ENCODE measurements at places on chromosomes 12 and 14. TPM values are rescaled to one million over a fixed set of nuclear protein-coding genes. Genes with fewer than 3 reads are reported as not detected.
A peak's percentile ranks its signal among the peaks of the same experiment; 100 is the strongest.

Gene CCDC60
- not detected for total RNA-seq

GRCh38 chr14:102717276-102717675 lies 60.0 kb upstream of the TRAF3 start:
- no peak overlapping the region for H3K4me3 ChIP-seq
- peaks cover 74% of the 10 kb centered on the region for H3K36me3 ChIP-seq
- no peak overlapping the region for H3K27ac ChIP-seq
- H3K4me1 ChIP-seq, result no peaks in the 10 kb centered on the region
- no peaks in the 10 kb centered on the region for H3K27me3 ChIP-seq
- DNase-seq, result no peak

DNA sequence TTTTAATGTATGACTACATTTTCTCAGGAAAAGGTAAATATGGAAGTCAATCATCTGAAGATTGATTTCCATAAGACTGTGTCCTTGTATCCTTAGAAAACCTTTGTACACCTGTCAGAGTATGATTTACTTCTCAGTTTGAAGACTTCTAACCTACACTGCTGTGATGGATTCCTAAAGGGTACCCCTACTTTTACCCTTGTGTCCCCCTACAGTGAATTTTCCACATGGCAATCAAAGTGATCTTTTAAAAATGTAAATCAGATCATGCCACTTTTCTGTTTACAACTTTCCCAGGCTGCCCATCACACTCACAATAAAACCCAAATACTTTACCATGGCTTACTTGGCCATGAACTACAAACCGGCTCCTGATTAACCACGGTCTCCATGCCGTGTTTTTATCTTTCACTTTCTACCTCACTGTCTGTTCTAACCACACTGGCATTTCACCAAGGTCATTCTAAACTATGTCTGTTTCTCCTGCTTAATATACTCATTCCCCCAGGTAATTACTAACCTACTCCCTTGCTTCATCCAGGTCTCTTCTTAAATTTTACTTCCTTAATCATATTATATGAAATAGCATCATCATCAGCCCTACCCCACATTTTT lies 8.1 kb downstream of the DNAI7 start:
- no peaks in the 10 kb centered on the region for H3K27me3 ChIP-seq
- no peak overlapping the region for H3K4me3 ChIP-seq
- H3K36me3 ChIP-seq, result no peaks in the 10 kb centered on the region
- H3K4me1 ChIP-seq, result no peaks in the 10 kb centered on the region
- DNase-seq, result no peak
- H3K27ac ChIP-seq, result no peak overlapping the region

Gene ACOT6
- total RNA-seq, result not detected

- no peak overlapping the region for H3K27ac ChIP-seq
- no peak overlapping the region for H3K4me3 ChIP-seq
- no peaks in the 10 kb centered on the region for H3K27me3 ChIP-seq
- no peak for DNase-seq
- H3K4me1 ChIP-seq, result peaks cover 5% of the 10 kb centered on the region
Measured at GRCh38 chr12:82174936-82175335, 183.3 kb downstream of the CCDC59 start.

- H3K4me3 ChIP-seq, result peak overlapping the region; percentile 18
- no peaks in the 10 kb centered on the region for H3K36me3 ChIP-seq
- H3K27ac ChIP-seq, result no peak overlapping the region
- H3K4me1 ChIP-seq, result no peaks in the 10 kb centered on the region
- H3K27me3 ChIP-seq, result no peaks in the 10 kb centered on the region
Measured at GRCh38 chr14:67729072-67729885, 27.6 kb downstream of the RDH12 start.

Gene RFX4
- total RNA-seq, result 0.57 TPM

Gene IFT43
- 21.2 TPM for total RNA-seq

GRCh38 chr14:45553981-45554380 lies 301.0 kb upstream of the MIS18BP1 start:
- 0 out of 2 replicates have a peak, but pooled peaks cover 2% of the 10 kb centered on the region for H3K4me1 ChIP-seq
- no peak for DNase-seq
- H3K27ac ChIP-seq, result no peak overlapping the region
- no peaks in the 10 kb centered on the region for H3K27me3 ChIP-seq
- H3K36me3 ChIP-seq, result no peaks in the 10 kb centered on the region

GRCh38 chr14:99034711-99035171 lies 237.3 kb downstream of the BCL11B start:
- no peaks in the 10 kb centered on the region for H3K27me3 ChIP-seq
- H3K4me3 ChIP-seq, result no peak overlapping the region
- no peaks in the 10 kb centered on the region for H3K36me3 ChIP-seq
- H3K27ac ChIP-seq, result no peak overlapping the region
- DNase-seq, result peak; percentile 65

Gene UNC119B
- total RNA-seq, result 53.5 TPM

- no peaks in the 10 kb centered on the region for H3K4me1 ChIP-seq
- peaks cover 29% of the 10 kb centered on the region for H3K36me3 ChIP-seq
- no peak overlapping the region for H3K27ac ChIP-seq
- H3K4me3 ChIP-seq, result peak overlapping the region; percentile 95
Measured at GRCh38 chr14:24113379-24113800, 1.2 kb upstream of the DCAF11 start.

Gene HOXC12
- total RNA-seq, result not detected

DNA sequence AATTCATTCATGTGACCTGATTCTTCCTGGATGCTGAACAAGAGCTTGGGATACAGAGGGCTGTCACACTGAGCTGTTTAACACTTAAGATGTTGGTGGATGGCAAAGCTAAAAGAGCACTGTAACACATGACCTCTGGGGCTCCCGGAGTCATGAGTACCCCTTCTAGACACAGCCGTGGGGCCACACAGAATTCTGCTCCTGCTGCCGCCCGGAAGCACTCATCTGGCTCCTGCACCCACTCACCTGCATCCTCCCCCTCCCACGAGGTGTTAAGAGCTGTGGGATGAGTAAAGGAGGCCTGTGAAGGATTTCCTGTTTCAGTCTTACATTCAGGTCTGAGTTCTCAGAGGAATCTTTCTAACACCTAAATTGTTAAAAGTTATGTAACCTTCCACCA lies 78.0 kb upstream of the SSTR1 start:
- H3K27ac ChIP-seq, result no peak overlapping the region
- H3K4me3 ChIP-seq, result no peak overlapping the region
- DNase-seq, result no peak

- H3K27ac ChIP-seq, result no peak overlapping the region
- H3K4me1 ChIP-seq, result no peaks in the 10 kb centered on the region
- no peak for DNase-seq
- H3K27me3 ChIP-seq, result no peaks in the 10 kb centered on the region
- H3K36me3 ChIP-seq, result peaks cover 15% of the 10 kb centered on the region
Measured at GRCh38 chr14:53391631-53392285, 238.6 kb upstream of the DDHD1 start.

DNA sequence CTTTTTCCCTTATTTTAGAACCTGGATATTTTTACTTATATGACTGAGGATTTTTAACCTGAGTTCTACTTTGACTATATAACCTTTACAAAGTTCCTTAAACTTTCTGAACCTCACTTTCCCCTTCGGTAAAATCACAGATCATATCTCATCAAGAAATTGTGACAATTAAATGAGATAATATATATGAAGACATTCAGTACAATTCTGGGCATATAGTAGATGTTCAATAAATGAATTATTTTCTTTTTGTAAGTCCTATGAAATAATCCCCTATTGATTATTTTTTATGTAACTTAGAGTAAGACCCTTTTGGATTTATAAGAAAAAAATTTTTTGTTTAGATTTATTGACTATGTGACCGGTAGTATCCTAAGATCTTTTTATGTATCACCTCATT lies 17.6 kb upstream of the FAM177A1 start:
- no peak overlapping the region for H3K27ac ChIP-seq
- H3K36me3 ChIP-seq, result peaks cover 18% of the 10 kb centered on the region
- no peaks in the 10 kb centered on the region for H3K4me1 ChIP-seq
- H3K27me3 ChIP-seq, result no peaks in the 10 kb centered on the region
- H3K4me3 ChIP-seq, result no peak overlapping the region

GRCh38 chr12:116924558-116925453 lies 14.1 kb downstream of the FBXW8 start:
- peak; percentile 45 for DNase-seq
- no peaks in the 10 kb centered on the region for H3K27me3 ChIP-seq
- H3K4me3 ChIP-seq, result no peak overlapping the region
- H3K27ac ChIP-seq, result no peak overlapping the region
- no peaks in the 10 kb centered on the region for H3K4me1 ChIP-seq
- H3K36me3 ChIP-seq, result peaks cover 13% of the 10 kb centered on the region

Gene SMCO2
- 0.20 TPM for total RNA-seq

Gene GALNT8
- 5.4 TPM for total RNA-seq

- no peak overlapping the region for H3K27ac ChIP-seq
- no peak overlapping the region for H3K4me3 ChIP-seq
- no peaks in the 10 kb centered on the region for H3K4me1 ChIP-seq
Measured at GRCh38 chr12:116474331-116474730, 84.8 kb upstream of the MAP1LC3B2 start.

Gene RIPK3
- total RNA-seq, result not detected

Gene JDP2
- total RNA-seq, result 24.7 TPM

DNA sequence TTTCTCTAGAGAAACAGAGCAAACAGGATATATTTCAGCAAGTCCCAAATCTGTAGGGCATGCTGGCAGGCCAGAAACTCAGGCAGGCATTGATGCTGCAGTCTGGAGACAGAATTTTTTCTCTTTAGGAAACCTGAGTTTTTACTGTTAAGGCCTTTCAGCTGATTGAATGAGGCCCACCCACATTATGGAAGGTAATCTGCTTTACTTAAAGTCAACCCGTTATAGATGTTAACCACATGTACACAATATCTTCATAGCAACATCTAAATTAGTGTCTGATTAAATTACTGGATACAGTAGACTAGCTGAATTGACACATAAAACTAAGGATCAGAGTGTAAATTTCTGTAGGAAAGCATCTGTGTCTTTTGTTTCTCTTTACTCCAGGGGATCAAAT lies 65.2 kb downstream of the SRGAP1 start:
- no peak for DNase-seq
- no peak overlapping the region for H3K4me3 ChIP-seq
- peaks cover 4% of the 10 kb centered on the region for H3K36me3 ChIP-seq
- H3K27me3 ChIP-seq, result no peaks in the 10 kb centered on the region
- no peak overlapping the region for H3K27ac ChIP-seq
- no peaks in the 10 kb centered on the region for H3K4me1 ChIP-seq

Gene SLC16A7
- 2.2 TPM for total RNA-seq

GRCh38 chr12:26847431-26847830 lies 14.4 kb upstream of the ITPR2 start:
- H3K27ac ChIP-seq, result no peak overlapping the region
- no peak for DNase-seq
- no peaks in the 10 kb centered on the region for H3K4me1 ChIP-seq

GRCh38 chr14:22837750-22838538 lies 1.6 kb downstream of the MMP14 start:
- no peaks in the 10 kb centered on the region for H3K27me3 ChIP-seq
- DNase-seq, result no peak
- no peak overlapping the region for H3K27ac ChIP-seq
- peaks cover 9% of the 10 kb centered on the region for H3K4me1 ChIP-seq
- H3K4me3 ChIP-seq, result peak overlapping the region; percentile 95

- H3K36me3 ChIP-seq, result no peaks in the 10 kb centered on the region
- peaks cover 6% of the 10 kb centered on the region for H3K4me1 ChIP-seq
- no peak overlapping the region for H3K27ac ChIP-seq
- peak overlapping the region; percentile 80 for H3K4me3 ChIP-seq
- no peak for DNase-seq
Measured at GRCh38 chr14:28783664-28784063, 17.1 kb downstream of the FOXG1 start.

DNA sequence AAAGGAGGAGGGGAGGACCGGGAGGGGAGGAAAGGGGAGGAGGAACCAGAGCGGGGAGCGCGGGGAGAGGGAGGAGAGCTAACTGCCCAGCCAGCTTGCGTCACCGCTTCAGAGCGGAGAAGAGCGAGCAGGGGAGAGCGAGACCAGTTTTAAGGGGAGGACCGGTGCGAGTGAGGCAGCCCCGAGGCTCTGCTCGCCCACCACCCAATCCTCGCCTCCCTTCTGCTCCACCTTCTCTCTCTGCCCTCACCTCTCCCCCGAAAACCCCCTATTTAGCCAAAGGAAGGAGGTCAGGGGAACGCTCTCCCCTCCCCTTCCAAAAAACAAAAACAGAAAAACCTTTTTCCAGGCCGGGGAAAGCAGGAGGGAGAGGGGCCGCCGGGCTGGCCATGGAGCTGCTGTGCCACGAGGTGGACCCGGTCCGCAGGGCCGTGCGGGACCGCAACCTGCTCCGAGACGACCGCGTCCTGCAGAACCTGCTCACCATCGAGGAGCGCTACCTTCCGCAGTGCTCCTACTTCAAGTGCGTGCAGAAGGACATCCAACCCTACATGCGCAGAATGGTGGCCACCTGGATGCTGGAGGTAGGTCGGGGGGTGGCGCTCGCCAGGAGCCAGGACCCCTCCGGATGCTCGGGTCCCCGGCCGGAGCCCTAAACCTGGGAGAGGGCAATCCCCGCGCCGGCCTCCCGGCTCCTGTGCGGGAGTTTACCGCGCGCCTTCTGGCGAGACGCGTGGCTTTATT lies at the start of gene CCND2:
Gene CCND2, plus strand, starts transcription at position 111 of the 744 bp plus-strand sequence. Its CDS starts 279 bp downstream, at position 390.
- peaks cover 28% of the 10 kb centered on the region for H3K36me3 ChIP-seq
- peak within 1 kb of the TSS; percentile 88 for H3K4me3 ChIP-seq
- DNase-seq, result peak; percentile 96
- H3K27me3 ChIP-seq, result no peaks in the 10 kb centered on the region
- H3K4me1 ChIP-seq, result peaks cover 6% of the 10 kb centered on the region

Gene CD9
- total RNA-seq, result 131 TPM

GRCh38 chr12:47912556-47912955 lies 7.8 kb upstream of the VDR start:
- no peak for DNase-seq
- H3K27me3 ChIP-seq, result no peaks in the 10 kb centered on the region
- H3K36me3 ChIP-seq, result no peaks in the 10 kb centered on the region
- H3K4me3 ChIP-seq, result no peak overlapping the region
- H3K27ac ChIP-seq, result no peak overlapping the region

DNA sequence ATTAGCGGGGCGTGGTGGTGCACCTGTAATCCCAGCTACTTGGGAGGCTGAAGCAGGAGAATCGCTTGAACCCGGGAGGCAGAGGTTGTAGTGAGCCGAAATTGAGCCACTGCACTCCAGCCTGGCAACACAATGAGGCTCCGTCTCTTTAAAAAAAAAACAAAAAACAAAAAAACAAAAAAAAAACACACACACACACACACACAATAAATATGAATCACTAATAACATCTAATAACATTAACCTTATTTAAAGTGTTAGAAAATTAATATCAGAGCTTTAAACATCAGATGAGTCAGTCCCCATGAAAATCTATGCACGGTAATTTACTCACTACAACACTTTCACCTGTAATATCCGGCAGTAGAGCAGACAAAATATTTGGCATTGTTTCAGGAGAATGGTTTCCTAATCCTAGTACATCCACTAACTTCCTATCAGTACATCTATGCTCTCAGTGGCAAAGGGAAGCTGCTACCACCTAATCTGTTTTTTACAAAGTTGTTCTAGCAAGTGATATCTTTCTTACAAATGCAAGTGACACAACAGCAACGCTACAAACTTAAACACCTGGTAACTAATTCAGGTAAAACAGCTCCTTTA lies 36.2 kb downstream of the MED13L start:
- no peak overlapping the region for H3K4me3 ChIP-seq
- no peaks in the 10 kb centered on the region for H3K36me3 ChIP-seq
- no peaks in the 10 kb centered on the region for H3K27me3 ChIP-seq
- no peak overlapping the region for H3K27ac ChIP-seq
- H3K4me1 ChIP-seq, result peaks cover 4% of the 10 kb centered on the region
- no peak for DNase-seq
